ENCODE measurements at places on chromosomes 7 and 10.

DNA sequence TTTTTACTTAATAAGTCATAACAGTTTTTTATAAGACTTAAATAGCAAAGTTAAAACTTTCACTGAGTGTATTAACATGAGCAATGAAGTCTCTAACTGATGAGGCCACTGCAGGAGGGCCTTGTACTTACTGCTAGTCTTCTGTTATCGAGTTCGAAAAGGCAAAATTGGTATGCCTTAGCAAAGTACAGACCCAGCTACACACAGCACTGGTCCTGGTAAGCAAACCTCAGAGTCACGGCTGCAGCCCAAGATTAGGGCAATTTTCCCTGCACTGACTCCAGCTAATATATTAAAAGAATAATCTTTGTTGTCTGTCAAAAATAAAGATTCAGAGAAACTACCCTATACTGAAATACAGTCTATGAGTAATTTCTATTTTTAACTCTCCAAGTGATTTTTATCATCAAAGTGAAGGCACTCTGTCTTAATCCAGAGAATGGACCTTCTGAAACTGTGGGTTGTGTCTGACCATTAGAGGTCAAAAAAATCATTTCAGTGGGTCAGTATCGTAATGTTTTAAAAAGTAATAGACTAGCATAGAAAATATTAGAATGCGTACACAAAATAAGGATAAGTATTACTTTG lies 85.7 kb downstream of the HBP1 start:
- DNase-seq, result no peak

GRCh38 chr10:6140965-6141295 lies 52.1 kb downstream of the RBM17 start:
- no peak for DNase-seq

GRCh38 chr10:89301232-89301631 lies 614 bp upstream of the IFIT2 start:
- DNase-seq, result no peak

GRCh38 chr10:51838471-51838870 lies 139.1 kb upstream of the CSTF2T start:
- no peak for DNase-seq

DNA sequence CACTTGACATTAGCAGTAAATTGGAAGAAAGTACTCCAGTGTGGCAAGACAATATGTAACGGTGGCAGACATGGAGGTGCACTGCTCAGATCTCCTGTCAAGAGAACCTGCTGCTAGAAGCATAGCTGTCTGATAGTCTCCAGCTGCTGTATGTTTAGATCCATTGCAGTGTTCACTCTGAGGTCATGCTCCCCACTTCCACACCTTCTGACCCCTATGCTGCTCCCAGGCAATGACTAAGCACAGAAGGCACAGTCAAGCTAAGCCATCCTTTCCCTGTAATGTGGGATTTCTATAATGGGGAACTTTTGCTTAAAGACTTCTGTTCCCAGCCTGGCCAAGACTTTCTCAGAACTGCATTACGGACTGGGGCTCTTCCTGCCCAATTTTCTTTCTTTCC lies 315.8 kb downstream of the HPSE2 start:
- no peak for DNase-seq

DNA sequence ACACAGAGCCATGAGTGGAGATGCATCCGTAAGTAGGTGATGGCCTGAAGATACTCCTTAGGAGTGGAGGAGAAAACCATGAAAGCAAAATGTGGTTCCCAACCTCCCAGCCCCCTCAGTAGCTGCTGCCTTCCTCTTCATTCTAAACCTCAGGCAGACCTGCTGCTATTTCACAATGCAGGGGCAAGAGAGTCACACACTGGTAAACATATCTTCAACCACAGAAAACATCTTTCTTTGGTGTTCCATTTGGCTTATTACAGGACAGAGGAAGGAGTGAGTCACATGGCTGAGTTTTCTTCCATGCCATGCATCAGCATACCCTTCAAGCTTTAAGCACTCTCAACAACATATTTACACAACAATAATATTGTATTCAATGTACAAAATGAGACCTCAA lies 342.1 kb downstream of the BMPER start:
- no peak for DNase-seq

GRCh38 chr7:24372961-24373955 lies 89.3 kb downstream of the NPY start:
- DNase-seq, result peak; percentile 32

DNA sequence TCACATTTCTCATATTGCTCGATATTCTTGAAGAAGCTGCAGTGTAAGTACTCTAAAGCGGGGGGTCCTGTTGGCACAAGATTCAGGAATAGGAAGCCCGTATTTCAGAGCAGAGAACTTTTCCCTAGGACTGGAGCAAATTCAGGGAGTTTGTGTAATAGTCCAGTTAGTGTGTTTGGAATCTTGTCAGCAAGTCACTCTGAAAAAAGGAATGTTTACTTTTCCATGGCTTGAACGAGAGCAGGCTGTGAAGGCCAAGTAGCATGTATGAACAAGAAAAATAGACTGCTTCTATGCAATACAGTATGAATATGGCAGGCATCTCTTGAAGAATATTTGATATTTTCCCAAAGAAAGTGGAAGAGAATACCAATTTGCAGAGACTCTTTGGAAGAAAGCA lies 39.8 kb downstream of the CDC123 start:
- DNase-seq, result no peak

- no peak for DNase-seq
These were observed 41.7 kb downstream of the NPY start for GRCh38 chr7:24325708-24326107.

- DNase-seq, result no peak
These were observed 68.6 kb downstream of the FRMPD2 start for GRCh38 chr10:48205918-48206317.

- DNase-seq, result no peak
These were observed 171.5 kb upstream of the TCF7L2 start for GRCh38 chr10:112778579-112778978.

DNA sequence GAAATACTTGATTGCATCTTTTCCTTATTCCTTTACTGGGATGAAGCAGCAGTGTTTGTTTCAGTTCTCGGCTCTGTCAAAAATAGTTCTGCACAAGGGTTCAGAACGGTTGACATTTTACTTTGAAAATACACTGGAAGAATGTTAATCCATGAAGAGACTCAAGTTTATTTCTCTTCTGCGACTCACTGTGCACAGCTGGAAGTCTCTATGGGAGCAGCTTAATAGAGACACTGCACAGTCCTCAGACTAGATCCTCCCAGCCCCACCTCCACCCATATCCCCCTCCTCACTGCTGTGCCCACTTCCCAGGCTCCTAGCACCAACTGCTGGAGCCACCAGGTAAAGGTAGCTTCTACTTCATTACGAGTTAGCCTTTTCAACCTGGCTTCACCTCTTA lies 517.8 kb downstream of the GRID1 start:
- no peak for DNase-seq

DNA sequence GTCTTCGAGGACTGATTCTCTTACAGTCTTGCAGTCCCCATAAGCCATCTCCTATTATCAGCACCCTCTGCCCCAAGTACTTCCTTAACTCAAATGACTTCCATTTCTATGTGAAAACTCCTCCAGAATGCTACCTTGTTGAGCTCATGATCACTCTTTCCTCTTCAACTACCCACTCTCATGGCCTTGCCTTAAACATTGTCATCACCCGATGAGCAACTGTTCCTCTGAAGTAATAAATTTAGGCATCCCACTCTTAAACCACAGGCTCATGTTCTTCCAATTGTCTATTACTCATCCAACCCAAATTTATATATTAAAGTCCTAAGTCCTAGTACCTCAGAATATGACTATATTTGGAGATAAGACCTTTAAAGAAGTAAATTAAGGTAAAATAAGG lies 152.9 kb downstream of the C1GALT1 start:
- no peak for DNase-seq

DNA sequence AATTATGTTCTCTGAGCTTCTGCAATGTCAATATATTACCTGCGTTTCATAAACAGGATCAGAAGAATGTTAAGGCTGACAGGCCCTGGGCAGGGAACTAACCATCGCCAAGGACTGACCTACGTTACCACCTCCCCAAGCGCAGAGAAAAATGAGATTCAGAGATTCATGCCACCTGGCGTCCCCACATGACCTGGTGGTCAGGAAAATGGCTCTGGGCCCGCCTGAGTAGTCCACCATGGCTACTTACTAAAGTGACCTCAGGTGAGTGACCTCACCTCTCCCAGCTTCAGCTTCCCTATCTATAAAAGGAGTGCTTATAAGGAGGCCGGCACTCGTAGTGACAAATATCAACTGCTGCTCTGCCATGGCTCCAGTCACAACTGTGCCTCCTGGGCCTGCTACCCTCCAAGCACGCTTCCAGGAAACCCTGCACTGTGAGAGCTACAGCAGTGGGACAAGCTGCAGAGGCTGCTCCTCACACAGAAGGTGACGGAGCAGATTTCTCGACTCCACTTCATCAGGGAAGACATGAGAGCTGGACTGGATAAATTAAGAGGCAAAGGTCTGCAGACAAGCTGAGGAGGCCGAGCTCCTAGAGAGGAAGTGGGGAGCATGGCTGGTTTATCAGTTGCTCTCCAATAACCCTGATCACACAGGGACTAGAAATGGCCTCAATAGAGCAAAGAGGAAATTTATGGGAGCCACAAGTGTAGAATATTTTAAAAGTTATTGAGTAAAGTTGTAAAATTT lies 103.0 kb downstream of the RNF216 start:
- DNase-seq, result no peak

GRCh38 chr7:139585042-139585441 lies 61.6 kb downstream of the CLEC2L start:
- no peak for DNase-seq

DNA sequence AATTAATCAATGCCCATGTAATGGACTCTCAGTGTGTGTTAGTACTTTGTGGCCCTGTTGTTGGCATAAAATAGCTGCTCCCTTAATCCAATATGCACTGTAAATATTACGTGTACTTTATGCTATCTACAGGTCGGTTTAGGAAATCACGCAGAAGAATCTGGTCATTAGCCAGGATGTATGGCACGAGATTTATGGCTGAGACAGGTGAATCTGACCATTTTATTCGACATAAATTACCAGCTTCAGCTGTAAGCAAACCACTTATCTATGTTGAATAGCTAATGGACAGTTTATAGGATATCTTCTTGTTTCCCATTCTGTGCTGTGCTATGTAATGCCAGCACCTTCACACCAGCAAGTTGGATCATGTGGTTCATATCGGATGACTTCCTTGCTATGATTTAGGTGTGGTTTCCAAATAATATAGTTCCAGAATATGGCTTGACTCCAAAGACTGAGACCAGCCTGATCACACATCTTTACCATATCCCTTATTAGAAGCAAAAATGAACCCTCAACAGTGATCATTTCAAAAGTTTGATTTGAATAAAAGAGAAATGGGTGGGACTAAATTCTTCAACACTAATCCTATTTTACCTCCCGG lies 301.4 kb downstream of the AHR start:
- DNase-seq, result peak; percentile 93

DNA sequence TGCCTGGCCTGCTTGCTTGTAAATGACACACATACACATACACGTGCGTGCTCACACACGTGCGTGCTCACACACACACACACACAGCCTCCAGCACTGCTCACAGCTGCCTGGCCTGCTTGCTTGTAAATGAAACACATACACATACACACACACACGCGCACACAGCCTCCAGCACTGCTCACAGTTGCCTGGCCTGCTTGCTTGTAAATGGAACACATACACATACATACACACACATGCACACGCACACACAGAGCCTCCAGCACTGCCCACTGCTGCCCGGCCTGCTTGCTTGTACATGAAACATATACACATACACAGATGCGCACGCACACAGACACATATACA lies 397.2 kb downstream of the PLXNA4 start:
- DNase-seq, result no peak

DNA sequence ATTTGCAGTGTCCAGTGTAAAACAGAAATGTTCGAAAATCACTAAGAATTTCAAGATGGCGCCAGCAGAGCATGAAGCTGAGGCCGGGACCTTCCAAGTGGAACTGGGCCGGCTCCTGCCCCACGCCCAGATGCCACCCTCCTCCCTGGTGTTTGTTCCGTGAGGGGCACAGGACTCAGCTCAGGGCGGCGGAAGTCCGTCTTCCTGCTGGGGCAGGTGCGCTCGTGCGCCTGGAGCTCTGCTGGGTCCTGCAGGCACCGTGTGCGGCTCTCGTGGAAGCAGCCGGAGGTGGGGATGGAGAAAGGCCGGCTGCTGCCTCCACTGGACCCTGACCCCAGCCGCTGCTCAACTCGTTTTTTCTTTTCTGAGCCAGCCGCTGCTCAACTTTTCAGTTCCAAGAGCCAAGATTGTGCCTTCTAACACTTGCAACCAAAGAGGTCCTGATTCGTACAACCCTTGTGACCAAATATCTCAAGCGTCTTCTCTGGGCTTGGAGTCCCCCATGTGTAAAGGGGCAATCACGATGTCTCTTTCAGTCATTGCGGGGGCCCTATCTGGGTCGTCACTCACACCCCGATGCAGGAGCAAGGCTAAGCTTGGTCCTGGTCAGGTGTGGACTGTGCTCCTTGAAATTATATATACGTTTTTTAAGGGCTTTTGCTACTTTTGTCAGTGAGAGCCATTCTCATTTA lies 334.4 kb downstream of the ADARB2 start:
- DNase-seq, result no peak

GRCh38 chr7:104296266-104296665 lies 32.1 kb upstream of the LHFPL3 start:
- DNase-seq, result no peak

GRCh38 chr10:24690961-24691512 lies 32.6 kb downstream of the ARHGAP21 start:
- DNase-seq, result no peak

DNA sequence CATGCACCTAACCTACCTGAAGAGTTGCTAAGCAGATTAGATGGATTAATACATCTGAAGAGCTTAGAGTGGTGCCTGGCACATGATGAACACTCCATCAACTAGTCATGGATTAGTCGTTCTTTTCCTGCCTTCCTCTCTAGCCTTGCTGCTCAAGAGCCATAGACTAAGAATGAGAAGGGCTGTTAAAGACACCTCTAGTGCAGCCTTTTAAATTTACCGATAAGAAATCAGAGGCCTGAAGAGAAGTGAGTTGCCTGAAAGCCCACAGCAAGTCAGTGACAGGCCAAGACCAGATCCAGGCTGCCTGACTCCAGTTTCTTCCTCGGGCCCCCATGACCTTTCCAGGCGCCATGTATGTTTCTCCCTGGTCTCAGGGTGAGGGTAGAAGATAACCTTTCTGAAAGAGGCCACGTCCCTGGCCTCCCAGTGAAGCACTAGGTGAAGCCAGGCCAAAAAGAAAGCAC lies 6.5 kb downstream of the TSPAN15 start:
- DNase-seq, result no peak

DNA sequence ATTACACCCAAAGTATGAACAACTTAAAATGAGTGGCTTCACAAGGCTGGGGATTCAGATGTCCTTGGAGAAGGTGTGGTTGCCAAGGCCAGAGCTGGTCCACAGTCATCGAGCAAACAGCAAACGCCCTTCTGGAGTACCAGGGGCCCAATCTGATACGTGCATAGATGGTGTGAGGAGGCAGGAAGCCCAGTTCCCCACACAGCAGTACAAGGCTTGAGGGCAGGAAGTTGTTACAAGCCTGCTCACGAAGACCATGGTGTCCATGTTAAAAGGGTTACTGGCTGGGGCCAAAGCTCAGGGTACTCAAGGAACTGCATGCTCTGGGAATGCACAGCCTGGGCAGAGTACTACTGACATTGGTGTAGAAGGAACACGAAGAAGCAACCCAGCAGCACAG lies 4.6 kb upstream of the ANKRD26 start:
- no peak for DNase-seq

GRCh38 chr10:12507165-12507850 lies 158.0 kb downstream of the CAMK1D start:
- peak; percentile 6 for DNase-seq

Measured in NCI-H1417 (cell line).